ENCODE measurements at places on chromosomes 4 and X.
A peak's percentile ranks its signal among the peaks of the same experiment; 100 is the strongest.

- no peak for DNase-seq
Observed at GRCh38 chrX:295136-295535, 14.0 kb downstream of the PLCXD1 start.

GRCh38 chr4:151688003-151688784, 72.6 kb downstream of the GATB start:
- no peak for DNase-seq

GRCh38 chrX:72262077-72262476, 15.0 kb downstream of the RPS4X start:
- no peak for DNase-seq

GRCh38 chr4:8465615-8466611, 25.3 kb downstream of the TRMT44 start:
- no peak for DNase-seq

GRCh38 chrX:97685753-97686152, 802.0 kb downstream of the RPA4 start:
- DNase-seq, result peak; percentile 29

- DNase-seq, result no peak
Observed at GRCh38 chr4:86522349-86522748, 71.8 kb upstream of the PTPN13 start.

GRCh38 chrX:42496239-42496638, 281.7 kb downstream of the PPP1R2C start:
- DNase-seq, result no peak

- no peak for DNase-seq
Observed at GRCh38 chrX:152165033-152165743, 26.8 kb upstream of the MAGEA10 start.

Measured in SK-N-DZ (cell line).